ENCODE measurements at places on chromosomes 3 and 15.
A peak's percentile ranks its signal among the peaks of the same experiment; 100 is the strongest.

DNA sequence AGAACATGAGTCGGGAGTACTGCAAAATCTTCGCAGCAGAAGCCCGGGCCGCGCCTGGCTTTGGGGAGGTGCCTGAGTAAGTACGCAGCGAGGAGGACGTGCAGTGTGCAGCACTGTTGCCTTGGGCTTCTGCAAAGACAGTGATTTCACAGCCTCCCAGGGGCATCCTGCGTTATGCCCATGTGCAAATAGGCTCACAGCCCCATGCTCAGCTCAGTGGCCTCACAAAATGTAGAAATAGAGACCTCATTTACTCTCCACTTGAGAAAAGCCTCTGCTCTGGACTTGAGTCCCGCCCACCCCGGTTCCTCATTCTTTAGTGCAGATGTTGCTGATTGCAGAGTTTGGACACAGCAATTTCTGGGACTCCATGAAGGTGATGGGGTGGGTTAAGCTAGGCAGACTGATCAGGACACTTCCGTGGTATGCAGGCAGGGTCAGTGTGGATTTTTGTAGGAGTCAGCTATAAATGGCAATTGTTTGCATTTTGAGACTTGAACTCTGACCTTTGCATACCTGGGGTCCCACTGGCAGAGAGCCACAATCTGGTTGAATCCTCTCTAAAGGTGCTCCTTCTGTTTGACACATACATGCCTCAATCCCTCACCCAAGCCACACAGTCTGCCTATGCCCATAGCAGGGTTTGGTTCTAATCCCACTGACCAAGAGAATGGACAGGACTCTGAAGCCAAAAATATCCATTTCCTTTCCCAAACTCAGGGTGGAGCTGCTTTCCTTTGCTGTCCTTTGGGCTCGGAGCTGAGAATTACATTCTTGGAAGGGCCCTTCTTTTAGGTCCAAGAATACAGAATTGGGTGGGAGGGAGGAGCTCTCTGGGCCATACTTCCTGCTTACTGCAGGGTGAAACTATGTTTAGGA lies 20.7 kb upstream of the SLC28A1 start:
- DNase-seq, result no peak

GRCh38 chr3:174335910-174336309 lies 523.2 kb upstream of the NAALADL2 start:
- DNase-seq, result no peak

- DNase-seq, result peak; percentile 77
These were observed 3.5 kb downstream of the DUSP7 start for GRCh38 chr3:52052831-52053306.

DNA sequence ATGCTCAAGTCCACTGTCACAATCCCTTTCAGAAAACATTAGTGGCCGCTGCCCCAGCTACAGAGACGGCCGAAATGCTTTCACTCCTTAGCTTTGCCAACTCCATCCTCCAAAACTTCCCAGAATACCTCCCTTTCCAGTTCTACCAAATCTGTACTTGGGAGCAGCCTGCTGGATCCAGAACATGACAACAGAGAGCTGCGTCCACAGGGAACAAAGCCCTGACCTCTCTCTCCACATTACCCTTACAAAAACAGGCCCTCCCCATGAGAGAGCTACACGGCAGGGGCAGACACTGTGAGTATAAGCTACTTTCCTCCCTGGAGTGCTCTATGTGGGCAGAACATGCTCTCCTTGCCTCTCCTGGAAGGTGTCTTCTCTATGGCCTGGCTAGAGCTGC lies 6.3 kb downstream of the RBM15B start:
- DNase-seq, result no peak

DNA sequence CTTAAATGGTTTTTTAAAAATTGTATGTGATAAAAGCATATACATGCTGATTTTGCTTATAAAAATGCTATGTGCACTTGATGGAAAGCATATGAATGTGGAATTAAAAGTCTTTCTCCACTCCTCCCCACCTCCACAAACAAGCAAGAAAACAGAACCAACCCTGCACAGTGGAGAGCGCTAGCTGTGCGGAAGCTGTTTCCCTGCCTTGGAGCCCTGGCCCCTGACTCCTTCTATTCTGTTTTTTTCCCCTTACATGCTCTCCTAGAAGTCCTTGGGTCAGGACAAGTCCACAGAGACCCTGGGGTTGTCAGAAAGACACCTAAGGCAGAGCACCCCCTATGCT lies 64.2 kb downstream of the BOC start:
- DNase-seq, result no peak

GRCh38 chr3:1103525-1103924 lies 10.7 kb downstream of the CNTN6 start:
- no peak for DNase-seq

DNA sequence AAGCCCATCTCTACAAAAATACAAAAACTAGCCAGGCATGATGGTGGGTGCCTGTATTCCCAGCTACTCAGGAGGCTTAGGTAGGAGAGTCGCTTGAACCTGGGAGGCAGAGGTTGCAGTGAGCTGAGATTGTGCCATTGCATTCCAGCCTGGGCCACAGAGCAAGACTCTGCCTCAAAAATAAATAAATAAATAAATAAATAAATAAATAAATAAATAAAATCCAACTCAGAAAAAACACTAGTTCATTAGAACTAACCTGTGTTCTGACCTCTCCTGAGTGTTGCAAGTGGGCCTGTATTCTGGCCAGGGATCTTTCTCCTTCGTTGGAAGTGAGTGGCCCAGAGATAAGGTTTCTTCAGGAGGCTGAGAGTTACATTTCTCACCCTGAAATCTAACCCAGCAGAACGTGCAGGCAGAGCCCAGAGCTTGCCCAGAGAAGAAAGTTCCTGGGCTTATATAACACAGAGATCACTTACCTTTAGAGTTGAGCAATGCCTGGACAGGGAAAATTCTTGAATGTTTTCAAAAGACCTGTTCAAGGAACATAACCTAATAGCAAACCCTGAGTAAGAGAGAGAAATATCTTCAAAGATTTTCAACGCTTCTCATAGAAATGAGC lies 583.9 kb downstream of the MCTP2 start:
- no peak for DNase-seq

- DNase-seq, result no peak
These were observed 1009.6 kb downstream of the ROBO2 start for GRCh38 chr3:78049521-78049920.

GRCh38 chr3:175274056-175274455 lies 414.9 kb downstream of the NAALADL2 start:
- no peak for DNase-seq

DNA sequence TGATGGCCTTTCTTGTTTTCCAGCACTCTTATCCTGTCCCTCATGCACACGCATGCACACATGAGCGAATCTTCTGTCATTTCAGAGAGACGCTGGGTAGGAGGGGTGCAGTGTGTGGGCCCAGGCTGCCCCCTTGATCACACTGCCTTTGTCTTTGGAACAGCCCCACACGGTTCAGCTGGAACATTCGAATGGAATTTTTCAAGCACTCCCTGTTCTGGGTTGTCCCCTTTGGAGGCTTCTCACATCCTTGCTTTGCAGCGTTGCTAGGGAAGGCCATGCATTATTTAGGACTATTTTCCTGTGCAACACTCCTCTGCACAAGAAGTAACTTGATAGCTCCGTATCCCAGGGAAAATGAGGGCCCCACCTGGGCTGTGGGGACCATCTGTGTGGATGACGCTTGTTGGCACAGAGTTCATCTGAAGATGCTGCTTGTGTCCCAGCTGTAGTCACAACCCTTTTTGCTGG lies 78.4 kb downstream of the SPSB4 start:
- no peak for DNase-seq

DNA sequence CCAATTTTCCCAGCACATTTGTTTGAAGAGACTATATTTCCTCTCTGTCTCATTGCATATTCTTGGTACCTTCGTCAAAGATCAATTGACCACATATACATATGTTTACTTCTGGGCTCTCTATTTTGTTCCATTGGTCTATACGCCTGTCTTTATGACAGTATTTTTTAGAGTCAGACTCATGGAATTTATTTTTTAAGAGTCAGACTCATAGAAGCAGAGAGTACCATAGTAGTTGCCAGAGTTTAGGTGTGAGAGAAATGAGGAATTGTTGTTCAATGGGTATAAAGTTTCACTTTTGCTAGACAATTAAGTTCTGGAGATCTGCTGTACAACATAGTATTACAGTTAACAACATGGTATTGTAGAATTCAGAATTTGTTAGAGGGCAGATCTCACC lies 27.1 kb downstream of the PLA2G4F start:
- DNase-seq, result no peak

DNA sequence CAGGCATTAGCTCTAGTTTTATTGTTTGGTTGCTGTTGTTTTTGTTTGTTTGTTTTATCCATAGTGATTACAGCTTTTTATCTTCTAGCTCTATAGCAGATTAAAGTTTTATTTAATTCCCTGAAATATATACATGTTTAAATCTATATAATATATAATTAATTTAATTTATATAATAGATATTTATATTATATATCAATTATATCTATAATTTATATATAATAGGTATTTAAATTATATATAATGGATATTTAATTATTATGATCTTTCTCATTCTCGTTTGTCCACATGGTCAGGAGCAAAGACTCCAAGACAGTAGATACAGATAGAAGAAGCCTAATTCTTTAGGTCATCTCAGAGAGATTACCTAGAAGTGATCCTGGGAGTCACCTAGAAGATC lies 238.8 kb upstream of the GPR149 start:
- DNase-seq, result no peak

DNA sequence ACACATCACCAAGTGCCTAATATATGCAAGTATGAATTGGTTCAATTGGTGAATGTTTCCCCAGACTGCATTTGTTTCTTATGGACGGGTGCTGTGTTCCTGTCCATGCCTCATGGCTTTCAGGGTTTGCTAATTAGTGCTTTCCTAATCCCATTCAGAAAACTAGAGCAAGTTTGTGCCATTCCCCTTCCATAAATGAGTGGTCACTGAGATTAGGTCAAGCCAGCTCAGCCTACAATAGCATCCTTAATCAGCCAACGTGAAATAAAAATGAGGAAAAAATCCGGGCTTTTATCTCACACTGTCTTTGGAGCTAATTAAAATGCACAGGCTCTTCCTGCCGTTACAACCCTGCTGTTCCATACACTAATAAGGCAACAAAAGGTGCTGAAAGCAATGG lies 788.8 kb downstream of the ROBO1 start:
- DNase-seq, result no peak

DNA sequence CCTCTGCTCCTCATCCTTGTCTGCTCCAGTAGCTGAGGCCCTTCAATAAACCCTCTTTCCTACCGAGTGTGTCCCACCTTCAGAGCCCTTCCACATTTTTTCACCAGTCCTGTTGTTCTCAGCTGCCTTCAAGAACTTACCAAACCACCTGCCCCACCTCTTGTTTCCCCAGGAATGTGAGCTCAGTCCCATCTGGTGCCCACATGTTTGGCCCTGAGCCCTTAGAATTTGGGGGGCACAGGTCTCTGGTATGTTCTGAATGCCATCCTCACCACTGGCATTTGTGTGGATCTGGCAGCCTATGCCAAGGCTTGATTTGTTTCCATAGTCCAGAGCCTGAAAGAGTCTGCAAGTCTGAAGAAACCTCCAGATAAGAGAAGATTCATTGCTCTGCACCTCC lies 315.2 kb upstream of the PPP2R3A start:
- no peak for DNase-seq

DNA sequence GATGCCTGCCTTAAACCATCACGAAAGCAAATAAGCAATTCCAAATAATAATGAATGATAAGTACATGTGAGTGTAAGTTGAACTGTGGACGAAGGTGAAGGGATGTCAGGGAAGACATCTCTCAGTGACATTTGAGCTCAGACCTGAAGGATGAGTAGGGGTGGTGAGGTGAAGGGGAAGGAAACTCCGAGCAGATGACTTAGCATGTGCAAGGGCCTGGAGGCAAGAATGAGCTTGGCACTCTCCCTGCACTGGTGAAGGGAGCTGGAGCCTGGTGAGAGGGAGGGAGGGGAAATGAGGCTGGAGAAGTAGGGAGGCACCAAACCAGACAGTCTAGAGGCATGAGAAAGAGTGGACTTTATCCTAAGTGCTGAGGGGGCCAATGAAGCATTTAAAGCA lies 84.3 kb downstream of the MTHFS start:
- DNase-seq, result no peak

DNA sequence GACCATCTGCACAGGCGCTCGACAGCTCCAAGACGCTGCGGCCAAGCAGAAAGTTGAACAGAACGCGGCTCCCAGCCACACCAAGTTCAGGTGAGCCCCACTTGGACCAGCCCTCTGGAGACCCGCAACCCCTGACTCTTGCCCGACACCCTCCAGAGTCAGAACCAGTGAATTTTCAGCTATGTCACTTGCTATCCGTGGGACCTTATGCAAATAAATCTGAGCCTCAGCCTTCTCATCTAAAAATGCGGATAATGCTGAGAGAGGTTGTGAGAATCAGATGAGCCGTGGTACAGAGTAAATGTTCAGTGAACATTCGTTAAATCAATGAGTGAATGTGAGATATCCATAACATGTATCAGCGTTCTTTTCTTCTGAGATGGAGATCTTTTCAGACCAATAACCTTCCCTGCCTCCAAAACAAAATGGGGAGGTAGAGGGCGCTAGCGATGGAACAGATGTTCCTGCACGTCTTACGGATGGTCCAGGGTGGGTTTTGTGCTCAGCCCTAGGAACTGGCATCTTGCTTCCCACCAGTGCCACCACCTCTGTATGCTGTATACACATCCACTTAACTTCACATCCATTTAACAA lies 524 bp downstream of the MRPS11 start:
- peak; percentile 14 for DNase-seq

GRCh38 chr3:171374661-171375285 lies 85.4 kb downstream of the TNIK start:
- DNase-seq, result peak; percentile 85

- DNase-seq, result no peak
These were observed 28.1 kb downstream of the ATP11B start for GRCh38 chr3:182821221-182821981.

DNA sequence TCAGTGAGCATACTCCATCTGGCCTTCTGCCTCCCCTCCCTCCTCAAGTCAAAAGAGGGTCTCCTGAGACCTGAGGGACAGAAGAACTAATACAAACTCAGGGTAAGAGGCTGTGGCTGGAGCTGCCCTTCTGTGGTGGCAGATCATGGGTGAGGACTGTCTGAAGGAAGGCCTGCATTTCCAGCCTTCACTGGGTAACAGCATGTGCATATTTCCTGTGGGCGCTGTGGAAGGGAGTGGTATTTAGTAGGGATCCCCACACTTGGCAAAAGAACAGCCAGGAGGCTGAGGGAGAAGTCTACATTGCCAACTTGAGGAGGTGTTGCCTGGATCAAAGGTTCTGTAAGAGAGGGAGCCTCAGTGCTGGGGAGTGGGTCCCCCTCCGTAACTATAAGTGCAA lies 10.1 kb upstream of the ESYT3 start:
- DNase-seq, result no peak

- DNase-seq, result no peak
These were observed 211.7 kb downstream of the MBNL1 start for GRCh38 chr3:152480282-152480953.
